ENCODE measurements at places on chromosomes 7 and 10.

DNA sequence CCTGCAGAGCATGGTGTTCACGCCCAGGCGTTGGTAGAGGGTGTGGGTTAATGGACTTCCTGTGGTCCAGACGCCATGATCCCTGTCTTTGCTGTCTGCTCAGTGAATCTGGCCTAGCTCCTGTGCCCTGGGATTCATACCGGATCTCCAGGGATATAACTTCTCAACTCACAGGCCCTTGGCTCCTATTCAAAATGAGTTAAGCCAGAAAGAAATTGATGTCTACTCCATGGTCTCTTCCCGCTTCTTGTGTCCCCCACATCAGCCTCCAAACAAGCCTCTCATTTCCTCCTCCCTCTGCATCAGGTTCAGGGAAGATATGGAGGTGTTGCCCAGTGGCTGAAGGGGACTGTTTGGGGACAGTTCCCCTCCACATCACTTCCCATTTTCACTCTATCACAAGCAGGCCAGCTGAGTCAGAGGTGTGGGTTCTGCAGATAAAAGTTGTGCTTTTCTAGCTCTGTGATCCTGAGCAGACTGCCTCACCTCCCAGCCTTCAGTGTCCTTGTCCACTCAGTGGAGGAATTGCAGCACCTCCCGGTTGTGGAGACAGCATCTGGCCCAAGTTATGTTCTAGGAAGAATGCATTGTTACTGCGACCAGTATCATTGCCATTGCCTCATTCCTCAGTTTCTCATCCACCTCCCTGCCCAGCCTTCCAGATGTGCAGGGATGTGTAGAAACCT, 22.5 kb downstream of the AKR1E2 start:
- DNase-seq = no peak

- no peak for DNase-seq
Measured at GRCh38 chr10:69503001-69503895, 52.0 kb downstream of the TSPAN15 start.

- DNase-seq = peak; percentile 28
Measured at GRCh38 chr7:85407391-85407790, 220.5 kb upstream of the SEMA3D start.

DNA sequence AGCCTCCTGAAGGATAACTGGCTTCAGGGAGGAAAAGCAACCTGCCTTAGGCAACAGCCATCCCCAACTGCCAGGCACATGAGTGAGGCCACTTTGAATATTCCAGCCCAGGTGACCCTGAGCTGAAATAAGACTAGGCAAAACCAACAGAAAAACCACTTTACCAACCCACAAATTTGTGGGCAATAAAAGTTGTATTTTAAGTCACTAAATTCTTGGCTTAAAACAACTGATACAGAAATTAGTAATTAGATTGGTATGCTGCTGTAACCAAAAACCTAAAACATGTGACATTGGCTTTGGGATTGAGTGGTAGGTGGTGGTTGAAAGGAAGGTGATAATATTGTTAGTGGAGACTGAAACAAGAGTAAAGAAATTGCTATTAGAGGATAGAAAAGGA, 39.9 kb downstream of the ABCB4 start:
- no peak for DNase-seq

GRCh38 chr7:46713868-46714596, 793.0 kb upstream of the IGFBP3 start:
- peak; percentile 26 for DNase-seq

GRCh38 chr7:21041666-21042065, 255.0 kb upstream of the SP8 start:
- DNase-seq = no peak

DNA sequence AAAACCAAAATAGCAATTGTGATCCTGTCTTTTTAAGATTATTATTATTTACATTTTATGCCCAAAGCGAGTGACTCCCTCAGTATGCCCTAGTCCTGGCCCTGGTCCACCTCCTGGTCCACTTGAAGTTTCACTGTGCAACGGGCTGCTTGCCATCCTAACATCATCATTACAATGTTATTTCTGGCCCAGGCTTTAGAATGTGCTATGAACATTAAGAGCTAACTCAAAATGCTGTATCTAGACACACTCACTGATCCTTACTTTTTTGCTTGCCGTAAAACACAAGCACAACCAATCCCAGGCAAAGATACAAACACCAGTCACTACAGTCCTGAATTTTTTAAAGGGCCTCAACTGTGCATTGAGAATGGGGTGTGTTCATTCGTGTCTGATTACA, 38.4 kb downstream of the RHOBTB1 start:
- peak; percentile 50 for DNase-seq

DNA sequence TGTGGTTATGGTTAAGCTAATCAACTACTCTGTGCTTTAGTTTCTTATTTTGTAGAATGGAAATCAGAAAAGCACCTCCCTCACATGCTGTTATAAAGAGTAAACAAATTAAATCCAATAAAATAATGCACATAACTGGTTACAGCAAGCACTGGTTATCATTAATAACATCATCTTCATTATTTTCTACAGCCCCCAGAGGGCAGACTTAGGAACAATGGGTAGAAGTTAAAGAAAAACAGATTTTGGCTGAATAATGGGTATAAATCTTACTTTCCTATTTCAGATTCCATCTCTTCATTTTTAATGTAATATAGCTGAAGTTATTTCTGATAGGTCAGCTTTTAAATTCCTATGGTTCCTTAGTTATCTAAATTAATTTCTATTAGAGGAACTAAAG, 126.5 kb downstream of the DOCK4 start:
- no peak for DNase-seq

DNA sequence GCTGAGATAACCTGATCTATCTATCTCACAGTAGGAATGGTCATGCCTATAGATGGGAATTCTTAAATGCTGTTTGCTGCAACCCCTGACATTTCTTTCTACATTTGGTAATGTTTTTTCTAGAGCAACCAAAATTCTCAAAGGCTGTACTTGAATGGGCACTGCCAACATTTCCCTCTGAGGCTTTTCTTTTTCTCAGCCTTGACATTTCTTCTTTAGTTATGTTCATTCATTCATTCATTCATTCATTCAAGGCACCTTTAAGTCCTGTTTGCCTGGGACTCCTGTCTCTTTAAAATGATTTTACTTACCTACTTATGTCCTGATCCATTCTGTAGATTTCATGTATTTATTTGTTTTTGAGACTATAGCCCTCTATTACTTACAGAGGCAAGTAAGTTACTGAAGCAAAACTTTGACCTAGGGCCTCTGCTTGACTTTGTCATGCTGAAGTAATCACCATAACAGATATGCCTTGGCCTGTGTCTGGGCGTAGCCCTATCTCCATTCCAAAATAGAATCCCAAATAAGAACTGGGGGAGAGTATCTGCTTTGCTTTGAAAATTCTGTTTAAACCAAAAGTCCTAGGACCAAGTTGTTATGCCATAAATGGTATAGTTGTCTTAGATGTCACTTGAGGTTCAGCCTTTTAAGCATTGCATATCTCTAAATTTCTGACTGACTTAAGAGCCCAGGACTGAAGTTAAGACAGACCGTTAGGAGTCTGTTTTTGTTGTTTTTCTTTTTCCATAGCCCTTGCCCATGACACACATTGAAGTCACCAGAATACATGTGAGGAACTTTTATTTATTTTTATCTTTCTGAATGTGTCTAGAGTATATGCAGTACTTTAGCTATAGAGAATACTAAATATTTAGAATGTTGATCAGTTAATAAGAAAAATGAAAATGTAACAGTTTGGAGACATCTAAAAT, 59.2 kb downstream of the AKAP9 start:
- DNase-seq = no peak

DNA sequence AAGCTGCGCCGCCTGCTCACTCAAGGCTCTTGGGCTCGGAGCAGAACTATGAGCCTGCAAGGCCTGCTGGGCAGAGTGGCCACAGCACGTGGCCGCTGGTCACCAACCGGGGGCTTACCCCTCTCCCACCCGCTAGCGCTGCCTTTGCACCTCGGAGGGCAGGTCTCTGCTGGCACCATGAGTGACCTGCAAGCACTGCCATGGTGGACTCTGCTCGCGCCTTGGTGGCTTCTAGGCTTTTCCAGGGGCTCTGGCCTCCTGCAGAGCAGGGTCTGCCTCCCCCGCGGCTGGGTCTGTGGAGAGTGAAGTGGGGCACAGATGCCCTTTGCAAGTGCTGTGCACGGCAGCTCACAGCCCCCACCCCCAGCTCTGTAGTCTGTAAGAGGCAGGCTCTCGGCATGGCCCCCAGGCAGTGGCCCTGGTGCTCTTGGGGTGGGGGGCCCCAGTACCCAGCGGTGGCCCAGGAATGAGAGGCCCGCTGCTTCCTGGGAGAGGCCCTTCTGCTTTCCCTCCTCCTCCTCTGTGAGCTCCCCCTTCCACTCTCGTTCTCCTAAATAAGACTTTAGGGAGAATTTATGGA, 119.6 kb downstream of the INPP5A start:
- no peak for DNase-seq

GRCh38 chr7:88540012-88540411, 219.5 kb upstream of the ZNF804B start:
- DNase-seq = peak; percentile 26

- DNase-seq = no peak
Measured at GRCh38 chr10:48843198-48843597, 96.4 kb downstream of the LRRC18 start.

DNA sequence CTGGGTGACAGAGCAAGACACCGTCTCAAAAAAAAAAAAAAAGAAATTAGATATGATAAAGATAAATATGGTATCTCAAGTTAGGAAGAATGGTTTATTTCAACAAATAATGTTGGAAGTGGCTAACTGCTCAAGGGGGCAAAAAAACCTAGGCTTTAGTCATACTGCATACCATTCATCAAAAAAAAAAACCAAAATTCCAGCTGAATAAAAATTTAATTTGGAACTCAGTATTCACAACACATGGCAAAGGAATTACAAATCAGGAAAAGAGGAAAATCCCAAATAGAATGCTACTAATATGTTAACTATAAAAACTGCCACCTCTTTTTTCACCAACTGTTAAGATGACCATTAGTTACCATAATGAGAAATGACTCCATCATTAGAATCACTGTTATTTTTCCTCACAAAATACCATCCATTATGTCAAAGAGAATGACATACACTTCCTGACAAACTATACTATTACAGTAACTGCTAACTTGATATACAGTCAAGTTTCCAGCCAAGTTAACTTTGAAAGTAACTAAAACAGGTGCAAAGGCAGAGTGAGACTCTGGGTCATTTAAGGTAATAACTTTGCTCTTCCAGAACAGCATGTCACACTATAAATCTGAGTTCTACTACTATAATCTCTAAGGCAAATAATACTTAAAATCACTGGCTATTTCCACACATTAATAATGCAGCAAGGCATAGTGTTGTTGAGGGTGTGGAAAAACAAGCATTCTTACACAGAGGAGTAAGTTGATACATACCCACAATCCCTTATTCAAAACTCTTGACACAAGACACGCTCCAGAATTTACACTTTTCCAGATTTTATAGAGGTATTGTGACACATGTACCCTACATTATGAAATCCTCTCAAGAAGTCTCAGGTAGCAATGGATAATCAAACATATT, 10.2 kb downstream of the KBTBD2 start:
- peak; percentile 32 for DNase-seq

- no peak for DNase-seq
Measured at GRCh38 chr10:124235232-124235631, 141.8 kb upstream of the CHST15 start.

DNA sequence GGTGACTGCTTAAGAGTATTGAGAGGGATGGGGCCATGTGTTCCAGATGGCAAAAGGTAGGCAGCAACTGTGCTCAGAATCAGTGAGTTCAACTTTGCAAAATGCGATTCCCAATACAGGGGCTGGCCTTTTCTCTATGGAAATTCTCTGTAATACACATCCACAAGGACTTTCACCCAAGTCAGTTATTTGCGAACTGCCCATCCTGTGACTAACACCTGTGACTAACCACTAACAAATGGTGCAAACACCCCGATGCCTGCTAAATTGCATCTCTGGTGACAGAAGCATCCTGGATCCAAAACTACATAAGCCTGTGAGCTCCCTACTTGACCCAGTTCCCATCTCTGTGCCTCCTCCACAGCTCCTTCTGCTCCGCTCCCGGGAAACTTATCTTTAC, 9.0 kb upstream of the CUZD1 start:
- DNase-seq = no peak

GRCh38 chr7:115096262-115096661, 174.4 kb downstream of the MDFIC start:
- no peak for DNase-seq

DNA sequence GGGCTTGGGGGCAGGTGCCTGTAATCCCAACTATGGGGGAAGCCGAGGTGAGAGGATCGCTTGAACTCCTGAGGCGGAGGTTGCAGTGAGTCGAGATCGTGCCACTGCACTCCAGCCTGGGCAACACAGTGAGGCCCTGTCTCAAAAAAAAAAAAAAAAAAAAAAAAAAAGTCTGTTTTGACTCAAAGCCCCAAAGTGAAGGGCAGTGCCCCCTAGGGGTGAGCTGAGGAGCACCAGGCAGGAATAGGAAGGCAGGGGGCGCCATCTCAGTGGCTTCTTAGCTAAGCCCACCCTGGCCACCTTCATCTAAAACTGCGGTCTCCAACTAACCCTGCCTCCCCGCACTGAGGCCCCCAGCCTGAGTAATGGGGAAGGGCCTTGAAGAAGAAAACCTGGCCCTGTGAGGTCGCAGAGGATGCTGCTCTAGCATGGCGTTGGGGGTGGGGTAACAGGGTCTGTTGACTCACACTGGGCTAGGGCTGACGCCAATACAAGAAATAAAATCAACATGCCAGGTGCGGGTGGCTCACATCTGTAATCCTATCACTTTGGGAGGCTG, 9.8 kb downstream of the PODXL start:
- DNase-seq = no peak

- DNase-seq = no peak
Measured at GRCh38 chr10:124292911-124293615, 125.7 kb downstream of the OAT start.

GRCh38 chr10:1047937-1048336, 982 bp downstream of the IDI1 start:
- DNase-seq = peak; percentile 29

DNA sequence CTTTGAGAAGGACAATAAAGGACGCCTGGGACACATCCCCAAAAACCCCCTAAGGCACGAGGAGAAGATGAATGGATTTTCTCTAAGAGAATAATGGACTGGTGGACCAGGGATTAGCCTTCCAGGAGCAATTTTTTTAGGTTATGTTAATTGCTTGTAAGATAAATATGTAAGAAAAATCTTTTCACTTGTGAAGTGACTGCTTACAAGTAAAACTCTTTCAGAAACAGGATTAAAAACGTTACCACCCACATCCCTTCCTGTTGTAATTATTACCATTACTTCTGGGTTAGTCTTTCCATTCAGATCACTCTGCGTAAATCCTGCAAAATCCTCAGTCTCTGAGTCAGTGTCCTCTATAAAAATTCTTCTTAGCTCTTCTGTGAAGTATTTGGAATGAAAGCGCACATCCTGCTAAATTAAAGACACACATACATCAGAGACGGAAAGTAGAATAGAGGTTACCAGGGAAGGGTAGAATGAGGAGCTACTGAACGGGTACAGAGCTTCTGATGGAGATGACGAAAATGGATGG, 34.3 kb downstream of the CDCA7L start:
- no peak for DNase-seq

- DNase-seq = no peak
Measured at GRCh38 chr7:21616091-21616490, 73.3 kb downstream of the DNAH11 start.

- DNase-seq = no peak
Measured at GRCh38 chr10:12269056-12269455, 73.1 kb downstream of the CDC123 start.

GRCh38 chr7:132609222-132609621, 33.0 kb upstream of the PLXNA4 start:
- no peak for DNase-seq
